ENCODE measurements at places on chromosomes 3 and 15.

DNA sequence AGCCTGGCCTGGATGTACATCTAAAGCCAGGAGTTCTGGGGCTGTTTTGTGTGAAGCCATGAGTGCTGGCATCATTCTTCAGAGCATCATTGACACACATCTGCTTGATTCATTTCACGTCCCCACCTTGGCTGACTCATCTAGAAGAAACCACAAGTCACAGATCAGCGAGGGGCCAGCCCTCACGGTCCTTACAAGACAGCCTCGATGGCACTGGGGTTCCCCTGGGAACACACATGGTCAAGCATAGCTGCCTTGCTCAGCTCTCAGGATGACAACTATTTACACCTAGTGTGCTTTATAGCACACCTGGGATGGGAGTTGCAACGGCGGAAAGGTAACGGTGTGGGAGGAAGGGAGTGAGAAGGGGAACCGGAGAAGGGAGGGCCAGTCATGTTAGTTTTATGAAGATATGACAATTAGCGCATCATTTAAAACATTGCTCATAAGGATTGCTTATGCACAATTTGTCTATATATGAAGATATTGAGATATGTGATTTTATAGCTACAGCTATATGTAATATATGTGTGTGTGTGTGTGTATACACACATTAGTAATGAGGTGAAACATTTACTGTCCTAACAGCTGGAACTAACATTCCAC is 227.1 kb downstream of the RPLP1 start:
- no peak for DNase-seq

- DNase-seq: no peak
Observed at GRCh38 chr3:190092250-190092649, 28.4 kb downstream of the P3H2 start.

GRCh38 chr3:53261712-53262111 is 5.9 kb upstream of the TKT start:
- no peak for DNase-seq

- no peak for DNase-seq
Observed at GRCh38 chr3:63654211-63654610, 1.7 kb downstream of the SNTN start.

- no peak for DNase-seq
Observed at GRCh38 chr3:33092496-33093254, 4.3 kb downstream of the GLB1 start.

DNA sequence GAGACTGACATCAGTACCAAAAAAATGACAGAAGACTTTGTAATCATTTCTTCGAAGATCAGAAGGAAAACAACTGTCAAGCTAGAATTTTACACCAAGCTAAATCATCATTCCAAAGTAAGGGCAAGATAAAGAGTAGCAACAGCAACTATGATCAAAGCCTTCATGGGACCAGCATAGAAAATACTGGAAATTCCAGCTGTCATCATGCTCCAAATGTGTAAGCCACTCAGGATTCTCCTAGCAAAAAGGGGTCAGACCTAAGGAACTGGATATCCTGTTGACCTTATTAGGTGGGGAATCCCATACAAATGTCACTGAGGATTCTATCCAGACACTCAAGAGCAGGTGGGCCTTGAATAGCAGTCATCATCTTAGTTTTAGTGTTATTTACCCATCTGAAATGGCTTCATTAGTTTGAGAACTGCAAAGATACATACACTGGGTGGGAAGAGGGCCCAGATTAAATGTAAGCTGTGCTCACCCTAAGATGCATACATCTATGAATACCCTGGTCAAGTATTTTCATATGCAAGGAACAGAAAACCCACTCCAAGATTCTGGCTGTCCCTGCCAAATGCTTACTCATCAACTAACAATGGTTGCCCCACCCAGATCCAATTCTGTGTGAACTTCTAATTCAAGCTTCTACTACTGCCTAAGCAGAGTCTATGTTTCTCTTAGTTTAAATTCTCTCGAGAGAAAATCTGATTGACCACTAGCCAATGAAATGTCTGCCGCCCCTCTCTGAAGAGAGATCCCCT is 33.5 kb downstream of the CLDN18 start:
- no peak for DNase-seq

- no peak for DNase-seq
Observed at GRCh38 chr15:77702211-77702957, 69.7 kb upstream of the LINGO1 start.

GRCh38 chr3:52679811-52680210 is 5.9 kb downstream of the PBRM1 start:
- DNase-seq: no peak

- DNase-seq: no peak
Observed at GRCh38 chr3:45106874-45107273, 39.3 kb downstream of the CDCP1 start.

- no peak for DNase-seq
Observed at GRCh38 chr15:82300883-82301282, 38.3 kb downstream of the SAXO2 start.

GRCh38 chr3:195224156-195224979 is 46.6 kb downstream of the XXYLT1 start:
- DNase-seq: no peak

- no peak for DNase-seq
Observed at GRCh38 chr3:45462522-45463265, 74.3 kb downstream of the LARS2 start.

GRCh38 chr15:27828746-27829145 is 270.4 kb downstream of the OCA2 start:
- no peak for DNase-seq

DNA sequence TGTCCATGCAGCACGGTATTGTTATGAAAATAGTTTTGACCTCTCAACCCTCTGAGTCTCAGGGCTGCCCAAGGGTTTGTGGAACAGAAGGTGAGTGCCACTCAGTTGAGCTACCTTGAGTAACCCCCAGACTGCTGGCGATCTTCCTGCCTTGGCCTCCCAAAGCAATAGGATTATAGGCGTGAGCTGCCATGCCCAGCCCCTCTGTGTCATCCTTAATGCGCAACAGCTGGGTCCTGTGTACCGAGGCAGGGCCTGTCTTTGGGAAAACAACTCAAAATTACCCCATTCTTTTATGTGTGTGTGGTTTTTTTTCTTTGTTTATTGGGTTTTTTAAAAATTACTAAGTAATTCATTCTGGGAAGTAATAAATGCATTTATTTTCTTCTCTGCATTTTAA is 78.3 kb upstream of the TPM1 start:
- no peak for DNase-seq

GRCh38 chr3:183564046-183564445 is 8.5 kb upstream of the KLHL6 start:
- no peak for DNase-seq

- DNase-seq: no peak
Observed at GRCh38 chr15:34233614-34234013, 8.8 kb downstream of the EMC4 start.

DNA sequence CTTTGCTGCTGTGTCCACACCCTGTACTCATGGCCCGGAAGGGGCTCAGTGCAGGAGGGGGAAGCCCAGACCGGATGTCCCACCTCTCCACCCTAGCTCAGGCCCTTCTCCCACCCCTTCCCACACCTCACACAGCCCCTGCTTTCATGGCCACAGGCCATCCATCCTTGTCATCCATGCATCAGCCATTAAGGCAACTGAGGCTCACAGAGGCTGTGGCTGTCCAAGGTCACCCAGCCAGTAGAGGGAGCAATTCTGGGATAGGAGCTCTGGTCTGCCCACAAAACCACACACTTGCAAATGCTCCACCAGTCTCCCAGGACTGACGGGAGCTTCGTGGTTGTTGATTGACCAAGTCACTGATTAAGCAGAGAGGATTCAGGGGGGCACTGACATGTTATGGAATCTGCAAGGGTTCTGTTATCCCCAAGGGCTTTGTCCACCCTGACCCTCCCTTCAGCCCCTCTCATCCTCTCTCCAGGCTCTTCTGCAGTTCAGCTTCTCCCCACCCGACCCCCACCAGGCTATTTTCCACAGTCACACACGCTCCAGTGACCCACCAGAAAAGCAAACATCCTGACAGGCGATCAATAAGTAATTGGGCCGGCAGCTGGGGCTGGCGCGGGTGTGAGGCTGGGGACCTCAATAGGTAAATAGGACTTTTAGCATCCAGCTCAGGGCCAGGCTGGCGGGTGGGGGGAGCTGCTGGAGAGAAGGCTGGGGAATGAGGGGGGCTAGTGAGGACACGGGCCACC is 15.1 kb downstream of the LINGO1 start:
- no peak for DNase-seq

- DNase-seq: no peak
Observed at GRCh38 chr15:51111061-51111460, 16.4 kb upstream of the TNFAIP8L3 start.

DNA sequence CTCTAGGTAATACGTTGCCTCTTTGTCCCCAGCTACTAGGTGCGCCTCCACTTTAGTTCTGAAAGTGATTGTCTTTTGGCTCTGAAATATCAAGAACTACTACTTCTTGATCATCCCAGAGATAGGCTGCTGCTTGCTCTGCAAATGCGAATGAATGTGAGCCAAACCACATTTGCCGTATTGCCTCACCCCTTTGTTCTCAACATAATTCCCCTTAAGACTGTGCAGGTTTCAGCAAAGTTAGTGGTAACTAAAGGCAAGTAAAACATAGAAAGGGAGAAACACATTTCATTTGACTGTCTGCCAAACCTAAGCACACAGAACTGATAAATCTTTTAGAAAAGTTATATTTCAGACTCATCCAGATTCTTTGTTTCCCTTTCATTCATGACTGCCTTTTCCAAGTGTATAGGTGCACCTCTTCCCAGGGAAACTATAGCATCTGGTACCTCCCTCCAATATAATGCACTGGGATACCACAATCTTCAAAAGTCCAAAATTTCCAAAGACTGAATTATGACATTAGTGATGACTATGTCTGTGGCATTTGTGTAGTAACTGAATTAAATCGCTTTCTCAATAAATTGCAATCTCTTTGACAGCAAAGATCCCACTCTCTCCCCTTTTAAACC is 720.6 kb upstream of the CBLB start:
- no peak for DNase-seq

DNA sequence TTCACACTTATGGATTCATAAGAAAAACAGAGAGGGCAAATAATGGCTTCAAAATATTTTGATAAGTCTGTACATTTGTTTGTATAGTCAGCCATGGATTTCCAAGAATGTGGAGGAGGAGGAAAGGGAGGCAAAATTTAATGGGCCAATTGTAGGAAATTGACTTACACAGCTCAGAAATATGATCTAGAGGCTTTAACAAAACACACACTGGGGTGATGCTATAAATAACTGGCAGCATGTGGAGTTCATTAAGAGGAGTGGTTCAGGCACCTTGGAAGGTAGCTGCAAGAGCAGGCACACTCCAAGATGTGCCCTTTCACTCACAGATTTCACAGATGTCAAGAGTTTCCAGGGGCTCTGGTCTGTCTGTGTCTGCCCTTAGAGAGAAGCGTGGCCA is 193.4 kb upstream of the RASGRP1 start:
- no peak for DNase-seq

DNA sequence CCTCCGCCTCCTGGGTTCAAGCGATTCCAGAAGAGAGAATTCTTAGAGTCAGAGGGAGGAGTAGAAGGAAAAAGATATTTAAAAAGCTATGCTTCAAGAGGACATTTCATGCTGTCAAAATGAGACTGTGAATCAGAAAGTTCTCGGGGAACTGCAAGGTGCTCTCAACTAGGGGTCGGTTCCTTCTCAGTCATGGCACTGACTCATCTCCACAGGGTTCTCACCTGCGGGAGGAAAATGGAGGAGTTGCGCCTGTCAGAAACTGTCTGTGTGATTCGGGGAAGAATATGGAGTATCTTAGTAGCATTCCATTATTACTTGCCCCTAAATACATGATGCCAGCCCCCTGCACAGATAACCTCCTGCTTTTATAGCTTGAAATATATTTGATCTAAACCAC is 47.4 kb downstream of the APH1B start:
- no peak for DNase-seq

GRCh38 chr15:42725331-42725903 is 11.5 kb downstream of the CDAN1 start:
- DNase-seq: no peak

DNA sequence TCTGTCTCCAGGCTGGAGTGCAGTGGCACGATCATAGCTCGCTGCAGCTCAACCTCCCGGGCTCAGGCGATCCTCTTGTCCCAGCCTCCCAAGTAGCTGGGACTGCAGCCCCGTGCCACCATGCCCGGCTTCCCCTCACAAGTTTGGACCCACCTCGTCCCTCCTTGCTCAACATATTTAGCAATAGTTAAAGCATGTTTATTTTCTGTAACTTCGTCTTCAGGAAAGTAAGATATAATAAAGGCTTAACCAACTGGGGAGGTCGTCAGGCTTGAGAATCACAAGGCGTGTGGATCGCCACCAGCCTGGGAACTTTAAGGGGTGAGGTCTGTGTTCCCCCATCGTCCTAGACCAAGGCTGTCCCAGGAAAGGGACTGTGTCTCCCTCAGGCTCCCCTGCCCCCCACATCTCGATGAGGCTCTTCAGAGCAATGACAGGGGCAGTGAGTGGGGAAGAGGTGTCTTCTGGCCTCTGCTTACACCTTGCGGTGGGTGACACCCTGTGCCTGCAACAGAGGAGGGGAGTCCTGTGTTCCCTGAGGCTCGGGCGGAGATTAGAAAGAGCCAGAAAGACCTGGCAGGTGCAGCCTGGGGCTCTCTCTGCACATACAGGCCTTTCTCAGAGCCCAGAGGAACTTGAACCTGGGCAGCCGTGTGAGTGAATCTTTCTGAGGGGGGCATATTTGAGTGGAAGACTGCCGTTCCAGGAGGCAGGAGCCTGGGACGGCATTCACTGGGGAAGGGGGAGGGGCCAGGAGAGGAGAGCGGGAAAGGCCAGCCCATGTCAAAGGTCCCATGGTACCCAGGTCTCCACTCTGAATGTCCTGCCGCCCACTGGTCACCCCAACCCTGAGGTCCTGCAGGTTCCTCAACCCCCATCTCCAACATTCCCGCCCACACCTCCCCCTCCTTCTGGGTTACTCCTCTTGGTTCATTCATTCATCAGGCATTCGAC is 152.3 kb downstream of the SMAD6 start:
- no peak for DNase-seq

GRCh38 chr15:29008846-29009245 is 123.1 kb downstream of the APBA2 start:
- no peak for DNase-seq

- DNase-seq: no peak
Observed at GRCh38 chr15:63969652-63970421, 76.4 kb downstream of the DAPK2 start.

DNA sequence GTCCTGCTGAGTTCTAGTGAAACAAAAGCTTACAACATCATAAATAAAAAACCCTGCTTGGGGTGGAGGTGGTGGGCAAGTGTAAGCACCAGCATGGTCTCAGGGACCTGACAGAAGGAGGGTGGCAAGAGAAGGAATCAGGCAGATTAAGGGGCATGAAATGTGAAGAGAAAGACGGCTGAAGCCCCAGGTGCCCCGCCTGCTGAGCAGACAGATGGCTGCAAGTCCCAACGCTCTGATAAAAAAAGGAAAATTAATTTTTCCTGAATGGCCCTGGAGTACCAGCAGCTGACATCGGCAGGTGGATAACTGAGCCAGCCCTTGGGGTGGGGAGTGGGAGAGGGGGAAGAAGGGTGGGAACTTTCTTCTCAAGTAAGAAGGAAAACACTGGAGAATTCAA is 137.9 kb downstream of the XXYLT1 start:
- DNase-seq: no peak

DNA sequence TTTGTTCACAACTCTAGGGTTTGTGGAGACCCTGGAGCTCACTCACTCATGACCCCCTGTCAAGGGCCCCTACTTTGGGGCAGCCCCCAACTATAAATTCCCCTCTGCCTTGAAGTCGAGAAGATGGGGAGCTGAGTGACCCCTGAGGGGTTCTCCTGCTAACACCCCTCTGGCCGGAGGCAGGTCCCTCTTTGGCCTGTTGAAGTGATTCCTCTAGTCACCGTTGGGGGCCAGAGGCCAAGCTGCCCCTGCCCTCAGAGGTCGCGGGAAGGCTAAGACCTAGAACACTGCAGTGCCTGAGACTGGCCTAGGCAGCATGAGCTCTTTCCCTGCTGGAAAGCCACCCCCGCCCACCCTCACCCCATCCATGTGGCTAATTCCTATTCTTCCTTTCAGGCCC is 15.4 kb upstream of the SKOR1 start:
- no peak for DNase-seq

All from NCI-H2081 (cell line).